Fibroblast of skin of abdomen (primary cell): ENCODE measurements at places on chromosomes 5 and 9.

DNA sequence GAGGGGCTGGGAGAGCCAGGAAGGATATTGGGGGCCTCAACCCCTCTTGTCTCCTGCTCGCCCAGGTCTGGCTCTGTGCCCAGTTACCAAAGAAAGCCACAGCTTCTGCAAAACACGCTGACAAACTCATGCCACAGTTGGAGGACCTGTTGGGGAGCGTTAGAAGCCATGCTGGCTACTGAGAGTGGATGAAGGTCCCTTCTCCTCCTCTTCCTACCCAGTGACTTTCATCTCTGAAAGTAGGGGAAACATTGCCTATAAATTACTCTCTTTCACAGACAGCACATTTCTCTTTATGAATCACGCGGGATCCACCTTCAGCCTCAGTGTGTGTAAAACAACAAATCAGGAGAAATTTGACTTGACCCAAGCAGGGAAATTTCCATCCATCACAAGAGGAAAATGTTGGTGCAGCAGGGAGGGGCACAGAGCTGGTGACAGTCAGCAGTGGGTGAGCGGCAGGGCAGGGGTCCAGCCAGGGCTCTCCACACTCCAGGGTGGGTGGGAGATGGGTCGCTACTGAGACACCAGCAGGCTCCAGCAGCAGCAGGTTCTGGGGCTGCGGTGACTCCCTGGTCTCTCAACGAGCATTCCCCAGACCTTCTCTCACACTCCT is 181.9 kb downstream of the FGF18 start:
- DNase-seq = no peak

DNA sequence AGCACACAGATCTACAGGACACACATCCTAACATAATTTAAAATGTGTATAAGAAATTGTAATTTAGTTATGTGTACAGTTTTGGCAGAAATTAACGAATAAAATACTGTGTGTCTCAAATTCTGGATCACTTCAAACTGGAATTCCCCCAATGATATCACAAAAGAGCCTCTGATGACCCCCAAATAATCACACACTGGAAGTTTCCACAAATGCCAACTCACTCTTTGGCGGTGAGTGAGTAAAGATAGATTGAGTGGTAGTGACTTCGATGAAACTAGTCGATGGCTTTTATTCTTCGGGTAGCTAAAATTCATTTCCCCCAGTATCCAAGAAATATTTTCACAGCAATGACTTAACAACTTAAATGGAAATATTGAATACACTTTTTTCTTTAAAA is 2.2 kb downstream of the ZNF366 start:
- DNase-seq = no peak

DNA sequence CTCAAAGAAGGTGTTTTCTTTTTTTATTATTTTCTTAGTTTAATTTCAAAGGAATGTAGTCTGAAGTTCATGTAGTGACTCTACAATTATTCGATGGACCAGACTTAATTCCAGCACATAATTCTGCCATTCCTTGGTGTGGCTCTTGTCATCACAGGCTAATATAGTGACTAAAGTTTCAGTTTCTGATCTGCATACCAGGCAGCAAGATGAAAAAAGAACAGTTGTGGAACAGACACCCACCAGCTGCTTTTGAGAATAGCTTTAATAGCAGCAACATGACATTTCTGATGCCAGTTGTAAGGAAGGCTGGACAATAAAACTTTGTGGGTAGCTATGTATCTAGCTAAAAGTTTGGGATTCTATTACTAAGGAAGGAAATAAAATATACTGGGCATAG is 676.3 kb upstream of the GRAMD2B start:
- DNase-seq = no peak

DNA sequence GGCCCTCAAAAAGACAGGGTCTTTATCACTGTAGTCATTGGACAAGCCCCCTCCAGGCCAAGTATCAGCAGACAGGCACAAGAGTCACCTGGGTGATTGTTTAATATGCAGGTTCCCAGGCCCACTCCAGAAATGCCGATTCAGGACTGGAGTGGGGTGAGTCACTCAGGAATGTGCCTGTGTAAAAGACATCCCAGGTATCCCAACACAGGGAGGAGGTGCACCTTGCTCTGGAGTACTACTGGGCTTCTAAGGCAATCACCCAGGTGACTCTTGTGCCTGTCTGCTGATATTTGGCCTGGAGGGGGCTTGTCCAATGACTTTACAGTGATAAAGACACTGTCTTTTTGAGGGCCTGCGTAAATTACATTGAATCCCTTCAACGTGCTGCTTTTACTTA is 40.6 kb downstream of the ACTL7B start:
- DNase-seq = no peak

GRCh38 chr9:96117398-96118080 is 184.4 kb downstream of the HSD17B3 start:
- no peak for DNase-seq

DNA sequence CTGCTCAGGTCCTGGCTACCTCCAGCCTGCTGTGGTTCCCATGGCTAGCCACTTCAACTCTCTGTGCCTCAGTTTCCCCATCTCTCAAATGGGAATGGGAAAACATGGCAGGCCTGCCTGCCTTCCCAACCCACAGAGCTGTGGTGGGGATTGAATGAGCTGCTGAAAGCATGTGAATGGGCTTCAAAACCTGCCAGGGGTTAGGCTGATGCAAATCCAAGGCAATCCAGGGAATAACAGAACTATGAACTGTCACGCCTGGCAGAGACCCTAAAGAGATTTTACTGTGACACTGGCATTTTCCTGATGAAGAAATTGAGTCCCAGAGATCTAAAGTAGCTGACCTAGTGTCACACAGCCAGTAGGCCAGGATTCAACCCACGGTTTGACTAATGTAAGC is 29.9 kb upstream of the TCF7 start:
- peak; percentile 19 for DNase-seq

GRCh38 chr5:67659288-67659687 is 462.7 kb upstream of the CD180 start:
- no peak for DNase-seq

- no peak for DNase-seq
These were observed 27.9 kb downstream of the EXD3 start for GRCh38 chr9:137394866-137395665.

DNA sequence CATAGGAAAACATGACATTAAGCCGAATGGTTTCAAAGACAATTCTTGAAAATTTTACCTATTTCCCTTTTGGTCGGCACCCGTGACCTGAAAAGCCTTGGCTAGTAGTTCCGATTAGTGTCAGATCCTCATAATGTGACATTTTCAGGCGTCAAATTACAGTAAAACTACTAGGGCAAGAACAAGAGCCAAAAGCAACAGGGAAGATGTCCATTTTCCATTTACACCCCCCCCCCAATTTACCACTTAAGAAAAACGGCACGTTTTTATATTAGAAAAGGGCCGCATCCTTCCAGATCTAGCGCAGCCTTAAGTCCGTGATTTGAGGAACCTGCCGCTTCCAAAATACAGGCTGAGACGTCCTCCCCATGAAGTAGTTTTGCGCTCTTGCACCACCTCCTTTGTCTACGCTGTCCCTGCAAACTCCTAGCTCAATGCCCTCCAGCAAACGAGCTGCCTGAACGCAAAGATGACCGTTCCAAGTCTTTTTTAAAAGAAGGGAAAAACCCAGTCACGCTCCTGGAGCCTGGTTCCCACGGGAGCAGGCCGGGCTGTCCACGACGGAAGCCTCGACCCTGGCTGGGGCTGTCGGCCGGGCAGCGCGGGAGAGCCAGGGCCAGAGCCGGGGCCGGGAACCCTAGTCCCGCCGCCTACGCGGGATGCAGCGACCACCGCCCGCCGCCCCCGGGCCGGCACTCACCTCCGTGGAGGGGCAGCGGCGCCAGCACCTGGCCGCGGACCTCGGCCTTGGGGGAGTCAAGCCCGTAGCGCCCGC is 616 bp downstream of the RNF130 start:
- DNase-seq = peak; percentile 38

- no peak for DNase-seq
These were observed 4.6 kb upstream of the HNRNPA0 start for GRCh38 chr5:137758715-137759306.

- no peak for DNase-seq
These were observed 60.6 kb upstream of the SPINK5 start for GRCh38 chr5:148003226-148003625.

- no peak for DNase-seq
These were observed 65.0 kb upstream of the ABL1 start for GRCh38 chr9:130770093-130770492.

DNA sequence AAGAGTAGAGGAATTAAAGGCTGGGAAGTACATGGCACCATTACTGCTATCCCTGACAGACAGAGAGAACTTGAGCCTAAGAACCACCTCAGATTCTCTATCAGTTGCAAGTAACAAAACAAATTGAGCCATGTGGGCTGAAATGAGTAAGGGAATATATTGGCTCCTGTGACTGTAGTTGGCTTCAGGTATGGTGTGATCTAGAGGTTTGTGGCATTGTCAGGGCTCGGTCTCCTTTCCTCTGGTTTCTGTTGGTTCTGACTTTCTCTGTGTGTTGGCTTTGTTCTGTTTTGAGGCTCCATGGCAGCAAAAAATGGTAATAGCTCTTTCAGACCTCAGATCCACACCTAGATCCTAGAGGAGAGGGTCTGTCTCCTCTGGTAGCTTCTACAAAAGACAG is 5.7 kb downstream of the GALNT10 start:
- no peak for DNase-seq

- no peak for DNase-seq
These were observed 51.7 kb downstream of the DAB2IP start for GRCh38 chr9:121703014-121703734.

DNA sequence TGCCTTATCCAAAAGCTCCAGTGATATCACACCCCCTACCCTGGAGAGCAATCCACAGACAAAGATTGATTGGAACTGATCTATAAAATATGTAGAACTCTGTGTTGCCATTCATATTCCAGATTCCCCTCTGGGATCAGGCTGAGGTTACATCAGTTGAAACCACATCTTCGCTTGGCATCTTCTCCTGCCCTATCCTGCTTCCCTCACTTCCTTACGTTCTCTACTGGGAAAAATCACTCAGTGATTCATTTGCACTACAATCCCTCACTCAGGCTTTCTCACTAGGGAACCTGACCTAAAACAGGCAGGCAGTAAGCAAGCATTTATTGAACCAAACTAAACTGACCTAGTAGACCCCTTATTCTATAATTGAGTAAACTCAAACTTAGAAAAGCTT is 111.7 kb downstream of the ESM1 start:
- DNase-seq = peak; percentile 47

DNA sequence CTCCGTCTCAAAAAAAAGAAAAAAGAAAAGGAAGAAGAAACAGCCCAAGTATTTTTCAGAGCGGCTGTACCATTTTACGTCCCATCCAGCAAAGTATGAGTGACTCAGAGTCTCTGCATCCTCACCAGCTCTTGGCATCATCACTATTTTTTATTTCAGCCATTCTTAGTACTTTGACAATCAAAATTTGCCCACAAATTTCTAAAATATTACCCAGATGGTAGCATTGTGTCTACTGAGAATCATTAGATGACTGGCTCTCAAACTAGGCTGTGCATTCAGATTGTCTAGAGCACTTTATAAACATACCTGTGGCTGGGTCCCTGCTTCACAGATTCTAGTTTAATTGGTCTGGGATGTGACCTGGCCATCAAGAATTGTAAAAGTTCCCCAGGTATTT is 21.6 kb upstream of the MELK start:
- DNase-seq = peak; percentile 34

GRCh38 chr5:71680510-71680909 is 38.6 kb upstream of the CARTPT start:
- DNase-seq = no peak

- no peak for DNase-seq
These were observed 145.1 kb upstream of the FSTL4 start for GRCh38 chr5:133757396-133757945.

DNA sequence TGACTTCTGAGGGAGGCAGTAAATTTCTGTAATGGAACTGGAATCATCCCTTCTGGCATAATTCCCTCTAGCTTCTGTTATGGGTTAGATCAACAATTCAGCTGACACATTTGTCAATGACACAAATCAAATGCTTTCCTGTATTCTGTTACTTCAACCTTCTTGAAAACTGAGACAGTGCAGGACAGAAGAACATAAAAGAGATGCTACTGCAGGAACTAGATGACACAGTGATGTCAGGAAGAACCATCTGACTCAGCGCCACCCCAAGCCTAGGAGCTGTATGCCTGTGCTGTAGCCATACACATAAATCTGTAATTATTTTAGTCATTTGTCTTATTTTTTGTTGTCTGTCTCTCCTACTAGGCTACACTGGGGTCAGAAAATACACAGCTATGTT is 18.2 kb upstream of the CEP120 start:
- DNase-seq = no peak

GRCh38 chr9:100879884-100880283 is 148.6 kb upstream of the PLPPR1 start:
- no peak for DNase-seq

DNA sequence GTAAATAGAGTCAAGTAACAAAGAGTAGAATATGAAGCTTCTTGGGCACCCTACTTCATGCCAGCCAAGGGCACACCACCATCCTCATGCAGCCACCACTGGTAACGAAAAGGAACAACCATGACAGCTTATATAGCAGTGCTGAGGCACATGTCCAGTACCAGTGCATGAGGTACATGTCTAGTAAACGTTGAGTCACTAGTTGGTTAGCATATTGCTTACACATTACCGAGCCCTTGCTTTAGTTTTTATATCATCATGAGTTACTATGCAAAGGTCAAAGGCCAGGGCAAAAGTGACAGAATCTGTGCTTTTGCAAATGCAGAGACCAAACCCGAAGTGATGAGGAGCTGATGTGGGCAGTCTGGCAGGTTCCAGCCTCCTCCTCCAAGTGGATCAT is 147.1 kb upstream of the MAP1B start:
- no peak for DNase-seq

GRCh38 chr5:122312591-122313406 is 762 bp downstream of the SNCAIP start:
- DNase-seq = peak; percentile 32

DNA sequence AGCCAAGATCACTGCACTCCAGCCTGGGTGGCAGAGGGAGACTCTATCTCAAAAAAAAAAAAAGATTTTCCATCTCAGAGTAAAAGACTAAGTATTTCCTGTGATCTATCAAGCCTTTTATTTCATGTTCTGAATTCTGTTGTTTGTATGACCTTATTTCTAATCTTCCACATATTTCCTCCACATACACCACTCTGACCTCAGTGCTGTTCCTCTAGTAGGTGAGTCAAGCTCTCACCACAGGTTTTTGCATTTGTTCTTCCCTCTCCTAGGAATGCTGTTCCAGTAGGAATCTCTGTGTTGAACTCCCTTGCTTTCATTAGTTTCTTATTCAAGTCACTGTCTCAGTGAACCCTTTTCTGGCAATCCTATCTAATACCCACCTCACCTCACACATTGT is 68.1 kb downstream of the INVS start:
- no peak for DNase-seq

- no peak for DNase-seq
These were observed 146.9 kb upstream of the TLX3 start for GRCh38 chr5:171162165-171162564.

GRCh38 chr5:78811866-78812265 is 163.3 kb upstream of the LHFPL2 start:
- no peak for DNase-seq

GRCh38 chr5:114636271-114636670 is 274.4 kb downstream of the KCNN2 start:
- no peak for DNase-seq
